NCI-H1436 treated with DMSO at 0.1 percent for 48 hours (cell line): ENCODE measurements at places on chromosomes 12 and 14.
A peak's percentile ranks its signal among the peaks of the same experiment; 100 is the strongest.

GRCh38 chr12:1853716-1854115 is 33.4 kb downstream of the LRTM2 start:
- no peak for DNase-seq

GRCh38 chr14:36070031-36070719 is 106.3 kb downstream of the PTCSC3 start:
- peak; percentile 21 for DNase-seq

DNA sequence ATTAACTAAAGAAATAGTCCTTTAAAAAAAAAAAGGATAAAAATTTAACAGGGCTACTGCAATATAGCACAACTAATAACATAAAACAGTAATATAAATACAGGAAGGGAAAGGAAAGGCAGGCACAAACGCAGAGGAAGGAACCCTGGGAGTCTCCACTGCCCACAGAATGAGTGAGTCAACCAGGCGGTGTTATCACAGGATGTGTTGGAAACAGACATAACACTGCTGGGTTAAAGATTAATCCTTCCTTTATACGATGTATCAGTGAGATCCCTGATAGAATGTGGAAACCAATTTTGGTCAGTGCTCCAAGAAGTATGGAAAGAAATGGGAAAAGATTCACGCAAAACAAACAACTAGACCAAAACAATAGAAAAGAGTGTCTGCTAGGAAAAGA is 47.9 kb downstream of the FGD6 start:
- no peak for DNase-seq

DNA sequence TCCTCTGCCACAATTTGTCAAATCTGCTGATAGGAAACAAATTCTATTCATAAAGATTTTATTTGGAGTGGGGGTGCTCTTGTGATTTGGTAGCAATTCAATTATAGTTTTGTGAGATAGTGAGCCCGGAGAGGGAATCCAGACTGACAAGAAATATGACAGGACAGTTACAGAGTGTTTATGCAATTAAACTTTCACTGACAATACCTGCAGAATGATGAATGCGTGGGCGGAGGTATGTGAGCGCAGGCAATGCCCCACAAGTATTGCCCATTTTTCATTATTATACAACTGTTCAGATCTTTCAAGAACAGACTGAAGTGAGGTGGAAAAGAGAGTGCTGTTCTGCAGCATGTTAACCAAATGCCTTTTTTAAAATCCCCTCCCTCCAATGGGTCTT is 259.0 kb downstream of the EGLN3 start:
- DNase-seq, result no peak

- no peak for DNase-seq
These were observed 45.7 kb upstream of the TBX5 start for GRCh38 chr12:114451657-114452056.

- no peak for DNase-seq
These were observed 169.1 kb downstream of the SLC5A8 start for GRCh38 chr12:101040936-101041335.

- DNase-seq, result no peak
These were observed 5.2 kb downstream of the RNASE7 start for GRCh38 chr14:21047378-21047781.

- DNase-seq, result no peak
These were observed at the start of gene SLC8B1 for GRCh38 chr12:113334786-113335539. SLC8B1 (minus strand) TSS chr12:113335109; CDS start chr12:113332878, 2,231 bp downstream.

GRCh38 chr14:95432144-95433093 is 84.0 kb downstream of the SYNE3 start:
- DNase-seq, result no peak

- no peak for DNase-seq
These were observed 60.9 kb upstream of the FUT8 start for GRCh38 chr14:65351493-65352194.
